ENCODE measurements at places on chromosomes 4 and X. TPM values are rescaled to one million over a fixed set of nuclear protein-coding genes. Genes with fewer than 3 reads are reported as not detected.

The SH2D1A gene
- polyA plus RNA-seq: not detected

The HSFX2 gene
- 0.30 TPM for polyA plus RNA-seq

The SPANXB1 gene
- not detected for polyA plus RNA-seq

The CYP4V2 gene
- 6.2 TPM for polyA plus RNA-seq

- DNase-seq: peak; percentile 55
Observed at GRCh38 chr4:70583952-70584834, 7.9 kb upstream of the AMBN start.

- DNase-seq: no peak
Observed at GRCh38 chr4:101230801-101231426, 116.4 kb downstream of the PPP3CA start.

- no peak for DNase-seq
Observed at GRCh38 chr4:157271166-157271869, 50.8 kb downstream of the GRIA2 start.

- DNase-seq: no peak
Observed at GRCh38 chrX:123310112-123310511, 126.0 kb downstream of the GRIA3 start.

DNA sequence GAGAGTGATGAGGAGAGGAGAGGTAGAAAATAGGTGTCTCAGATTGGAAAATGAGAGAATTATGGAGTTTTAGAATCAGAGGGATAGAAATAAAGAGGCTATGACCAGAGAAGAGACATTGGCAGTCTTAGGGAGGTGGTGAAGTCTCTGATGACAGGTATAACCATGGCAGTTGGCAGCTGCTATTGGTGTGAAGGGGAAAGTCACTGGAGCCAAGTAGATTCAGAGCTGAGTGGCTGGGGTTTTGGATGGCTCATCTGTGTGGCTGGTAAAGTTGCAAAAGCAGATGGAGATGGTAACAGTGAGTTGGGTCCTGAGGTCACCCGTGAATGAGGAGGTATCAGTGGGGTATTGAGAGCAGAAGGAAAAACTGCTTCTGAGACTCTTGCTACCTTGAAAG, 46.5 kb downstream of the ANAPC4 start:
- no peak for DNase-seq

DNA sequence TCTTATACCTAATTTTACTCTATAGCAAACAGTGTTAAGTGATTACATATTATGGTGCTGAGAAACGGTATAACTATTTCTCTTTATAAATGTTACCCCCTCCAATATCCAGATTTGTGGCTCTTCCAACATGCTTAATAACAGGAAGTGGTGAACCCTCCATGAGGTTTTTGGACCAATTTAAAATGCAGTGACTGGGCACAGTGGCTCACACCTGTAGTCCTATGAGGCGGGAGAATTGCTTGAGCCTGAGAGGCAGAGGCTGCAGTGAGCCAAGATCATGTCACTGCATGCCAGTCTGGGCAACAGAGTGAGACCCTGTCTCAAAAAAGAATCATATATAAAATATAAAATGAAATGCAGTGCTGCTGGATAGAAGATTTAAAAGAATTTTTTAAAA, 137.3 kb downstream of the MGST2 start:
- no peak for DNase-seq

GRCh38 chr4:25760518-25761157, 102.2 kb downstream of the SEL1L3 start:
- DNase-seq: no peak

- peak; percentile 73 for DNase-seq
Observed at GRCh38 chrX:64975989-64976672, at the start of gene ZC4H2. Gene ZC4H2 (minus strand): TSS chrX:64976450. CDS start chrX:64976377, 73 bp downstream.

DNA sequence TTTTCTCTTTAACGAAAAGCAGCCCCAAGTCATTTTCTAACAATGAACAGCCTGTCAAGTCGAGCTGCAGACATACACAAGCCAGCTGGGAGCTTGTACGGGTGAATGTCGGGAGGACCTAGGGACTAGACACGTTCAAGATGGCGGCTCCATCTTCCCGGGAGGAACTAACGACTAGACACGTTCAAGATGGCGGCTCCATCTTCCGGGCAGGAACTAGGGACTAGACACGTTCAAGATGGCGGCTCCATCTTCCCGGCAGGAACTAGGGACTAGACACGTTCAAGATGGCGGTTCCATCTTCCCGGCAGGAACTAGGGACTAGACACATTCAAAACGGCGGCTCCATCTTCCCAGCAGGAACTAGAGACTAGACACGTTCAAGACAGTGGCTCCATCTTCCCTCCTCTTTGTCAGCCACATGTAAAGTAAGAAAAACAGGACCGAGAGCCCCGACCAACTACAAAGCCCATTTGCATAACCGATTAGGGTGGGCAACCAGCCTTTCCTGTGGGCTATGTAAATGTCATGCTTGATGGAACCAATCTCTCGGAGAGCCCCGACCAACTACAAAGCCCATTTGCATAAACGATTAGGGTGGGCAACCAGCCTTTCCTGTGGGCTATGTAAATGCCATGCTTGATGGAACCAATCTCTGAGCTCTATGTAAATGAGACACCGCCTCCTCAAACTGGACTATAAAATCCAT, 175.5 kb downstream of the DHRSX start:
- no peak for DNase-seq

- no peak for DNase-seq
Observed at GRCh38 chrX:2336181-2336580, 164.6 kb downstream of the DHRSX start.
